Stimulated activated CD4-positive, alpha-beta T cell treated with anti-CD3 and anti-CD28 coated beads, TNF-alpha, amount 100 ng/mL, for 1 hour (primary cell): ENCODE measurements at places on chromosomes 2 and 18.
A peak's percentile ranks its signal among the peaks of the same experiment; 100 is the strongest.

- DNase-seq, result peak; percentile 52
These were observed 807 bp upstream of the CREB1 start for GRCh38 chr2:207528980-207529329.

GRCh38 chr2:15728245-15728938 is 136.7 kb downstream of the DDX1 start:
- DNase-seq, result no peak

DNA sequence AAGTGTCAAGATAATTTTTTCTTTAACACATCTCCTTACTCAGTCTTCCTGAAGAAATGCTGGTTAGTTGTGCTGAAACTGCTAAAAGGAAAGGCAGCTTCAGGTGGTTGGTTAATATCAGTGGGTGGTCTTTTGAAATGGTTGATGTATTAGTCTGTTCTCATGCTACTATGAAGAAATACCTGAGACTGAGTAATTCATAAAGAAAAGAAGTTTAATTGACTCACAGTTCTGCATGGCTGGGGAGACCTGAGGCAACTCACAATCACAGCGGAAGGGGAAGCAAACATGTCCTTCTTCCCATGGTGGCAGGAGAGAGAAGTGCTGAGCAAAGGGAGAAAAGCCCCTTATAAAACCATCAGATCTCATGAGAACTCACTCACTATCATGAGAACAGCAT is 125.9 kb upstream of the CYRIA start:
- no peak for DNase-seq

GRCh38 chr2:6065703-6066102 is 373.5 kb downstream of the SOX11 start:
- DNase-seq, result no peak

GRCh38 chr2:203080447-203081045 is 65.9 kb downstream of the NBEAL1 start:
- no peak for DNase-seq

- no peak for DNase-seq
These were observed 1.1 kb upstream of the SULT6B1 start for GRCh38 chr2:37189452-37190153.

DNA sequence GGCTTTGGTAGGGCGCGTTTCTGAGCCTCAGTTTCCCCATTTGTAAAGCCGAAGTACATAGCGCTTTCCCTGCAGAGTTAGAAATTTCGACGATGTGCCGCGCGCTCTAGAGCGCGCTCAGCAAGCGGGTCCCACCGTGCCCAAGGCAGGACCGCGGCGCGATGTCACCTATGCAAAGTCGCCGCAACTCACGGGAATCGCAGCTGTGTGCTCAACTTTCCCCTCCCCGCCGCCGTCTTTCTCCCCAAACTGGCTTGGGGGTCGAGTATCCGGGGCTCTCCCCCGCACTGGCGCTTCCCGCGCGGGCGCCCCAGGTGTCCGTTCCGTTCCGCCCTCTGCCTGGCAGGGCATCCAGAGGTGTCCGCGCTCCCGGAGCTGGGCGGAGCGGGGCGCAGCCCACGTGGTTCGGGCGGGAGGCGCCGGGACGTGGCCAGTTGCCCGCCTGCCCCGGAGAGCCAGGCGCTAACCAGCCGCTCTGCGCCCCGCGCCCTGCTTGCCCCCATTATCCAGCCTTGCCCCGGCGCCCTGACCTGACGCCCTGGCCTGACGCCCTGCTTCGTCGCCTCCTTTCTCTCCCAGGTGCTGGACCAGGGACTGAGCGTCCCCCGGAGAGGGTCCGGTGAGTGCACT is at the start of gene MLPH:
Gene MLPH (plus strand): TSS at position 433 of the 630 bp plus-strand sequence. CDS start 6,176 bp downstream, outside the sequence.
- DNase-seq, result no peak

DNA sequence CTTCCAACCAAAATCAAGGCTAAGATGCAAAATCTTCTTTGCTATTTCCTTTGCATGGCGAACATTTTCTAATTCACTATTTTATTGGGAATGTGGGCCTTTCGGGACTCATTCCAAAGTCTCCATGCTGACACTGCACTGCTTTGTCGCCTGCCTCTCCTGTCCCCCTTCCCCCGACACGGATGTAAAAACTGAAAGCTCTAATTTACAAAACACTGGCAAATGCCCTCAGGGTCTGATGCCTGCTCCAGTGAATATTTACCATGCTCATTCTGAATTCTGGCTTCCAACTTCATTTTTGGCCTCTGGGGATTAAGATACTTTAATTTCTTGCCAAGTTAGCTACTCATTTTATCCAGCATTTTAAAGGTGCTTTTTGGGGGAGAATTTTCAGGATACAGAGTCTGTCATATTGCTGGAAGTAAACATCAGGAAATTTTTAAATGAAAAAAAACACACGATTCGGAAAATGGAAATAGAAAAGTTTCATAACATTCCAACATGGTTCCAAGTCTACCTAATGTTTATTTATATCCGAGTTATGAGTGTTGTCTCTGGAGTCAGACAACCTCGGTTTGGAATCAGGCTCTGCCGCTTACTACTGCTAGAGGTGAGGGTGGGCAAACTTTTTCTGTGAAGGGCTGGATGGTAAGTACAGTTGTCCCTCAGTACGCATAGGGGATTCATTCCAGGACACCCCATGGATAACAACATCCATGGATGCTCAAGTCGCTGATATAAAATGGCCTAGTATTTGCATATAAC is 14.6 kb upstream of the LTBP1 start:
- no peak for DNase-seq

DNA sequence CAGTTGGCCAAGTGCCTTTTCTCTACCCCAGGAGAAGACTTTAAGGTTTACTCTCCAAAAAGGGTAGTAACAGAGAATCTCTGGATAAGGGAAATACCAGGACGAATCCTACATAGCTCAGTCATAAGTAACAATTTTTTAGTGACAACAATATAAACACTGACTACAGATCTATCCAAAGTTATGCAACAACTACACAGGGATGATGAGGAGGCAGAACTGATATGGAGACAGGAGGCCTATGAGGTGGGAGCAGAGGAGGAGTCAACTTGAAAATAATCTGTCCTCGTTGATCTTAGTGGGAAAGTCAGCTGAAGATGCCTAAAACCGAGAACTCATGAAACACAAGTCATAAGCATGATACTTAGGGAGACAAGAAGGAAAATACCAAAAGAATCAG is 40.2 kb downstream of the SLC35F5 start:
- DNase-seq, result no peak

DNA sequence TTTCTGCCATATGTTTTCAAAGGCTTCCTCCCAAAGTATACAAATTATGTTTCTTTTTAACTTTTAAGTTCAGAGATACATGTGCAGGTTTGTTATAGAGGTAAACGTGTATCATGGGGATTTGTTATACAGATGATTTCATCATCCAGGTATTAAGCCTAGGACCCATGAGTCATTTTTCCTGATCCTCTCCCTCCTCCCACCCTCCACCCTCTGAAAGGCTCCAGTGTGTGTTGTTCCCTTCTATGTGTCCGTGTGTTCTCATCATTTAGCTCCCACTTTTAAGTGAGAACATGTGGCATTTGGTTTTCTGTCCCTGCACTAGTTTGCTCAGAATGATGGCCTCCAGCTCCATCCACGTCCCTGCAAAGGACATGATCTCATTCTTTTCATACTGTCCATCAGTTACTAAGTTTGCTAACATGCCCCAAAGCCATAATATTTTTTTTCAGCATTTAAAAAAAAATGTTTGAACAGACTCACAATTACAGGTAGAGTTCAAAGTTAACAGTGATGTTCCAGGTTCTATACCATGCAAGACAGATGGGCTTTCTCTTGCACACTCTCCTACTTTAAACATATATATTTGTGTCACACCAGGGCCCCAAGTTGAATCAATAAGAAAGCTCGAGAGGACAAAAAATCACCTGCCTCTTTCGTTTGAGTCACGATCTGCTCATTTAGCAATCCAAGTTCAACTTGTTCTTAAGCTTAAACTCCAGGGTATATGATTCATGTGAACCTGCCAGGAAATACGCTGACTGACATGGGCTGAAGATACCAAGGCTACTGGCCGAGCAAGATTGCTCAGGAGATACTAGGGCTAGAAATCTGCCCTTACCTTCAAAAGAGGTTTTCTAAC is 77.6 kb downstream of the AP1S3 start:
- no peak for DNase-seq

DNA sequence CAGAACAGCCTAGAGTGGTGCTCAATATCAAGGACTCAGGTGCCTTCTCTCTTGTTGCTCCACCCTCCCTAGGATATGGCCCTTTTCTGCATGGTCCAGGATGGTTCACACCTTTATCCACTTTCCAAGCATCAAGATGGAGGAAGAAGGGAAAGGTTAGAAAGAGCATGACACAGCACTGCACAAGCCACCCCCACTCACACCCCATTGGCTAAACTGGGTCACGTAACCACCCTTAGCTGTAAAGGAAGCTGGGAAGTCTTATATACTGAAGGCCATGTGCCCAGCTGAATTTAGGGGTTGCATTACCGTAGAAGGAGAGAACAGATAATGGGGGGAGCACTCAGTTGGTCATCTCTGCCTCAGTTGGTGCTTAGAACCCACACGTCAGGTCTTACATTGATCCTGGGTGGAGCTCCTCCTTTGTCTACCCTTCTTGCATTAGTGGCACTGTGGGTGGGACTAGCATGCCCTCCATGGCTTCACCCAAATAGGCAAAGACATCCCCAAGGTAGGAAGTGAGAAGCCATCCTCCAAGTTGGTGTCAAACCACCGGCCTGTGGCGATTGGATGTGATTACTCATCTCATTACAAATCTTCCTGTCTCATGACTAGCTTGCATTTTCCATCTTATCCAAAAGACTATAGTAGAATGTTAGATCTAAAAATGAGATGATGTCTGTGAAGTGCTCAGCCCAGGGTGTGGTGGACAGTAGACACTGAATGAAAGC is 248.5 kb downstream of the HAUS1 start:
- DNase-seq, result no peak

DNA sequence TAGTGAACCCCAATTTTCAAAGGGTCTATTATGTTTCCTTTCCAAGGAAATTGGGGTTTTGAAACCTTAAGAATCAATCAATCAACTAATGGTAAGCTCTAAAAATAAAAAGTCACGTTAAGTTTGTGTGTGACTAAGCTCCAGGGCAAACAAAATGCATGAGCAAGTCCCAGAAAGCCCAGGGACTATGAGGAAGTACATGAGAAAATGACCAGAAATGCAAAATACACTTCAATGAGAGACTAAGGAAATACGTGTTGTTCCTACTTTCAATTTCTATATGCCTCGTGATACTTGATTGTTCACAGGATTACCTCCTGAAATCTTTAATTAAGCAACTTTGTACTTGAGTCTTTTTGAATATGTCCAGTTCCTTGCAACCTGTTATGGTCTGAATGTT is 684.4 kb upstream of the SYT4 start:
- DNase-seq, result no peak

DNA sequence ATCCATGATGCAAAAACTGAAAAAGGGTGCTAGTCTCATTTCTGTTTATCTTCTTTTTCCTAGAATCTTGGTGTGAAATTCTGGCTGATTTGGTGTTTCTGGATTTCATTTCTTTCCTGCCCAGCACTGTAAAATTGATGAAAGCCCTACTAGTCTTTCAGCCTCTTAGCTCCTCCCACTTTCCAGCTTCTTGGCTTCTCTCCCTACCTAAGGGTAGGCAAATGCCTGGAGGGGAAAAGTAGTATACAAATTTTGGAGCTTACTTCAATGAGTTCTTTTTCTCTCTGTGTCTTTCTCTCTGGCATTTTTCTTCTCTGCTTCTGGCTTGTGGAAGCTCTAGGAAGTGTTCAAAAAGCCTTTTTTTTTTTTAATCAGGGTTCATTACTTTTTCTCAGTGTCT is 160.5 kb downstream of the XIRP2 start:
- DNase-seq, result no peak

DNA sequence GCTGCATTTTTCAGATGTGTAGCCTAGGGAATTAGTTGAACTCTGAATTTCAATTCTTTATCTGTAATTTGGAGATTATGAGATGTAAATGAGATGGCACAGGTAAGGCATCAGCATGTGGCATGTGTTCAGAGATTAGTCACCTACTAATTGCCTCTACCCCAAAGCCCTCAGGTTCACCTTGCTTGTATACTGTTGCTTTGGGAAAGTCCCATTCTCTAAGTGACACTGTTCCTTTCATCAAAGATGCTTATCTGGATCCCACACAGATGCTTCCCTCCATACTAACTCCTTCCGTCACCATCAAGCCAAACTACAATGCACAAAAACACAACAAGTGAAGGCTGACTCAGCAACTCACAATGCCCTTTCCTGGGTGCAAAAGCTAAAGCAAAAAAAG is 143.7 kb downstream of the LRATD1 start:
- no peak for DNase-seq

- DNase-seq, result no peak
These were observed 35.5 kb upstream of the KIDINS220 start for GRCh38 chr2:8872821-8873432.

DNA sequence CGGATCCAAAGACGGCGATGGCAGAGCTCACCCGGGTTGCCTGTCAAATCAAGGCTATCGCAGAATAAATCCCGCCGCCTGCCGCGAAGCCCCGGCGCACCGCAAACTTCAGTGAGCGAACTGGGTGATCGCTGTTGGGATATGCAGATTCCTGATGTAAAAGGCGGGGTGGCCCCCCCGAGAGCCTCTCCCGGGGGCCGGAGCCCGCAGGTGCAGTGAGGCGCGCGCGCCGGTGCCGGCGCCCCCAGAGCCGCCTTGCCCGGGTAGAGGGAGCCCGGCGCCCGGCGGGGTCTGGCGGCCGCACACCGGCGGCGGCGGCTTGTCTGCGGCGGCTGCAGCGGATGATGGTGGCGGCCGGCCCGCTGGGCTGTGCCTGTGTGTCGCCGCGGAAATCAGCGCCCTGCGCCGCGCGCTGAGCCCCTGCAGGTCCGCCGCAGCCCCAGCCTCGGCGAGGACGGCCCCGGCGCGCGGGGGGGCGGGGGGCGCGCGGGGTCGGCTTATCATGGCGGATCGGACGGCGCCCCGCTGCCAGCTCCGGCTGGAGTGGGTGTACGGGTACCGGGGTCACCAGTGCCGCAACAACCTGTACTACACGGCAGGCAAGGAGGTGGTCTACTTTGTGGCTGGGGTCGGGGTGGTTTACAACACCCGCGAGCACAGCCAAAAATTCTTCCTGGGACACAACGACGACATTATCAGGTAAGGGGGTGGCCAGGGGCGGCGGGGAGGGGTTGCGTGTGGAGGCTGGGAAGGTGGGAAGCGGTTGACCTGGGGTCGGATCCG is 1.3 kb downstream of the EML6 start:
- DNase-seq, result no peak

DNA sequence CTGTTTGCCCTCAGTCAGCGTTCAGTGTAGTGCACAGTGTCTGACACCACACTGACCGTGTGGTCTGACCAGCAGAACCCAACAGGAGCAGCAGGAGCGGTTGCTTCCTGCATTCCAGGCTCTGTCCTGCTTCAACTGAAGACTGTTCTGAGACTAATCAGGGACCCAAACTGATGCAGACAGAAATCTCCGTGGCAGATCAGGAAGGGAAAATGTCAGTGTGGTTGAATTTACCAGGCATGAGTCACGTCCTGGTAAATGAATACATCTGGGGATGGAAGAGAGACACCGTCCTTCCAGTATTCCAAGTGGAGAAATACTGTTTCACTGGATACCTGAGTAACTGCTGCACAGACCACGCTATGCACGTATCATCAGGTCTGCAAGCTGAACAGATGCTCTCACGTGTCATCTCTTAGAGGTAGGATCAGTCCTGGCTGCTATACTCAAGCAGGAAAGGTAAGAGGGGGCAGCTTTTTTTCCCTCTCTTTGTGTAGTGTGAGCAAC is 223.6 kb upstream of the EPAS1 start:
- DNase-seq, result no peak
